ENCODE measurements at places on chromosomes 5 and 9. TPM values are rescaled to one million over a fixed set of nuclear protein-coding genes. Genes with fewer than 3 reads are reported as not detected.

Gene RASGEF1C
- total RNA-seq: not detected

Gene FBN2
- 0.58 TPM for total RNA-seq

Gene NEUROG1
- total RNA-seq: not detected

Gene TRPM6
- total RNA-seq: 1.2 TPM

Gene CTSL
- 146 TPM for total RNA-seq

Gene S1PR3
- total RNA-seq: 10.2 TPM

Gene SARDH
- total RNA-seq: 6.8 TPM

Gene POLR1E
- total RNA-seq: 16.6 TPM

Gene SPATA31E1
- total RNA-seq: not detected

Gene PCDHA3
- total RNA-seq: 1.3 TPM

Gene JAK2
- 24.4 TPM for total RNA-seq

GRCh38 chr9:123933440-123934212, 3.7 kb upstream of the DENND1A start:
- H3K27me3 ChIP-seq: peaks cover 17% of the 10 kb centered on the region
- no peaks in the 10 kb centered on the region for H3K36me3 ChIP-seq
- DNase-seq: no peak
- H3K4me1 ChIP-seq: peaks cover 11% of the 10 kb centered on the region
- no peak overlapping the region for H3K4me3 ChIP-seq

- peak overlapping the region; percentile 55 for H3K4me3 ChIP-seq
- peaks cover 19% of the 10 kb centered on the region for H3K4me1 ChIP-seq
- H3K27ac ChIP-seq: no peak overlapping the region
- DNase-seq: peak; percentile 65
Observed at GRCh38 chr5:140041492-140042392, 1.4 kb downstream of the NRG2 start.

- H3K27me3 ChIP-seq: no peaks in the 10 kb centered on the region
- H3K36me3 ChIP-seq: no peaks in the 10 kb centered on the region
- H3K27ac ChIP-seq: no peak overlapping the region
- no peak overlapping the region for H3K4me3 ChIP-seq
Observed at GRCh38 chr9:69412741-69413150, 87.7 kb downstream of the ENTREP1 start.

- H3K27ac ChIP-seq: no peak overlapping the region
- DNase-seq: no peak
- no peaks in the 10 kb centered on the region for H3K4me1 ChIP-seq
- no peaks in the 10 kb centered on the region for H3K36me3 ChIP-seq
- H3K4me3 ChIP-seq: no peak overlapping the region
- H3K27me3 ChIP-seq: no peaks in the 10 kb centered on the region
Observed at GRCh38 chr5:144335561-144335960, 164.9 kb downstream of the KCTD16 start.

- H3K27me3 ChIP-seq: no peaks in the 10 kb centered on the region
- H3K36me3 ChIP-seq: no peaks in the 10 kb centered on the region
- no peak overlapping the region for H3K27ac ChIP-seq
- DNase-seq: no peak
- no peaks in the 10 kb centered on the region for H3K4me1 ChIP-seq
Observed at GRCh38 chr9:38277601-38278200, 114.8 kb upstream of the ALDH1B1 start.

DNA sequence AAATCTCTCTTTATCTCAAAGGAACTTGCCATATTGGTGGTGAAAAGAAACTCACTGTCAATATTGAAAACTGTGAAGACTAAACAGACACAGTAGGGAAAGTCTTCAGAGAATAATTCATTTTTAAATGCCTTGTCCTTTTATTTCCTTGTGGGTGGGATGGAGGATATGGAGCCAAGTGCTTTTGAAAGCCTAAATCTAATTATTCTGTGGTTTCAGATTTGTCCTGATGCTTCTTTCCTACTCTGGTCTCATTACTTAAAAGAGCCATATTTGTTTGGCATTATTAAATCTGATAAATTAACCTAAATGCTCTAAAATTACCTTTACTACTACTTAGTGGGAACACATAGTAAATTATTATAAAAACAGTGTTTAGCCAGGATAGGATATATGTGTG, 258.3 kb upstream of the EFNA5 start:
- no peaks in the 10 kb centered on the region for H3K4me1 ChIP-seq
- H3K4me3 ChIP-seq: no peak overlapping the region
- H3K36me3 ChIP-seq: no peaks in the 10 kb centered on the region
- H3K27me3 ChIP-seq: no peaks in the 10 kb centered on the region

DNA sequence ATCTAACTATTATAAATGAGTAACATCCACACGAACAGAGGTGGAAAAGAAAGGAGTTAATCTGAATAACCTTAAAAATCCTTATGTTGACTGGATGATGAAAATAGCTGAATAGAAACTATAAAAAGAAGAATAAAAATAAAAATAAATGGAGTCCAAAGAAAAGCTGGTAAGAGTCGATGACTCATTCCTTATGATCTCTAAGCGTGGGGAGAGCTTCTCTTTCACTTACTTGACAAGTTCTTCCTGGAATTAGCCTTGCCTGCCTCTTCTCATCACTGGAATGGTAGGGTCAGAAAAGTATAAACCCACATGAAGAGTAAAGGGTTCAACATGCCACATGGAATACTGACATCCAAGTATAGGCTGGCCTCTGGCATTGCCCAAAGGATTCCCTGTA, 477.0 kb upstream of the RGMB start:
- no peak overlapping the region for H3K27ac ChIP-seq
- H3K4me1 ChIP-seq: no peaks in the 10 kb centered on the region
- H3K27me3 ChIP-seq: no peaks in the 10 kb centered on the region
- no peaks in the 10 kb centered on the region for H3K36me3 ChIP-seq

DNA sequence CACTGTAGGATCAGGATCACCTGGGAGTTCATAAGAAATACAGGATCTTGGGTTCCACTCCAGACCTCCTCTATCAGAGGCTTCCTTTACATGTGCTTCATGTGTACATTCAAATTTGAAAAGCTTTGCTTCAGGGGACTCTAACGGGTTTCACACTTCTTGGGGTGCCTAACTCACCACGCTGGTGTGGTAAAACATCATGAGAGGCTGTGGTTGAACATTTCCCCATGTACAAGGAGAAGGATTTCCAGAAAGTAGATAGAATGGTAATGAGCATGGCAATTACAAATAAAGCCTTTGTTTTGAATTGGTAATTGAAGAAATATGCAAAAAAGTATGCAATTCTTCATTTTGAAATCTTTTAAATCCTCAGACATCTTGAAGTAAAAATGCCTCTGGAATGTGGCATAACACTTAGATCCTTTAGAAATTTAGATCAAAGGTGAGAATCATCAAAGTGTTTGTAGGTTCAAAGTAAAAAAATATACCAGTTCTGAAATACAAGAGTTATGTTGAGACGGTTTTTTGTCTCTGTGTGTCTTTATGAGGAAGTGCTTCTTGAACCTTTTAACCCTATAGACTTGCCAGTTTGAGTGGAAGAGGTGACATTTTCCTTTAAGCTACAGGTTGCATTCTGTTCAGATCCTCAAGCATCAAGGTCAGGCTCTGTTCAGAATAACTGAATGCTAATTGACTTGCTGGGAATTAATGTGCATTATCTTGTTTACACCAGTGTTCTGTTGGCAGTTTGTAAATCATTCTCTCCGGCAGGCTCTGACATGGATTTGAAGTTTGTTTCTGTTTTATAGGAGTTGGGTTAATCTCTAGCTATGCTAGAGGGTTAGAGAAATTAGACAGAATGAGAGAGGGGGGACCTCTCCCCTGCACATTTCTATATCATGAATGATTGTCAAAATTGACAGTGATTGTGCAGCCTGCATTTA, 415.3 kb downstream of the MAN2A1 start:
- H3K27me3 ChIP-seq: no peaks in the 10 kb centered on the region
- H3K4me1 ChIP-seq: no peaks in the 10 kb centered on the region
- no peak for DNase-seq
- H3K36me3 ChIP-seq: no peaks in the 10 kb centered on the region
- no peak overlapping the region for H3K27ac ChIP-seq
- no peak overlapping the region for H3K4me3 ChIP-seq

DNA sequence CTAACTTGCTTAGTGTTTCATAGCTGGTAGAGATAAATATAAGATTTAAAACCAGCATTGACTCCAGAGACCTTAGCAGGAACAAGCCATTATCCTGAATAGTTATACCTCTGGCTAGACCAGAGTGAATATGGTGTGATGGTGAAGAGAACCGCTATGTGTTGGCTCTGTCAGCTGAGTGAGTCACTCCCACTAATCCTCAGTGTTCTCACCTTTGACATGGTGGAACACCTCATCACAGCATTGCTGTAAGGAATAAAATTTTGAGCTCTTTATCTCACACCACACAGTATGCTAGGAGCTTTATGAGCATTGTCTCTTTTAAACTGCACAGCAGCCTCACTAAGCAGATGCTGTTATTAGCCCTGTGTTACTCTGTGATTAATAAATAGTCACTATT, 90.7 kb upstream of the DHFR start:
- peaks cover 44% of the 10 kb centered on the region for H3K36me3 ChIP-seq
- no peaks in the 10 kb centered on the region for H3K4me1 ChIP-seq
- no peaks in the 10 kb centered on the region for H3K27me3 ChIP-seq
- DNase-seq: no peak
- no peak overlapping the region for H3K4me3 ChIP-seq

GRCh38 chr5:80125022-80125961, 90.1 kb downstream of the THBS4 start:
- no peaks in the 10 kb centered on the region for H3K4me1 ChIP-seq
- H3K4me3 ChIP-seq: no peak overlapping the region
- no peak for DNase-seq
- no peaks in the 10 kb centered on the region for H3K27me3 ChIP-seq

- H3K4me1 ChIP-seq: no peaks in the 10 kb centered on the region
- no peak overlapping the region for H3K4me3 ChIP-seq
- H3K27ac ChIP-seq: no peak overlapping the region
- no peaks in the 10 kb centered on the region for H3K36me3 ChIP-seq
- DNase-seq: no peak
Observed at GRCh38 chr9:125822160-125822559, 75.0 kb downstream of the PBX3 start.

- H3K27ac ChIP-seq: no peak overlapping the region
- H3K36me3 ChIP-seq: no peaks in the 10 kb centered on the region
- DNase-seq: no peak
- H3K4me3 ChIP-seq: no peak overlapping the region
Observed at GRCh38 chr5:33309536-33310345, 131.0 kb upstream of the TARS1 start.

- H3K27ac ChIP-seq: no peak overlapping the region
- no peaks in the 10 kb centered on the region for H3K36me3 ChIP-seq
- no peak for DNase-seq
- no peak overlapping the region for H3K4me3 ChIP-seq
- no peaks in the 10 kb centered on the region for H3K4me1 ChIP-seq
- H3K27me3 ChIP-seq: no peaks in the 10 kb centered on the region
Observed at GRCh38 chr5:118371973-118372831, 616.1 kb downstream of the DTWD2 start.

GRCh38 chr5:98772415-98773213, 849 bp upstream of the RGMB start:
- H3K27ac ChIP-seq: peak overlapping the region; percentile 92
- H3K4me3 ChIP-seq: peak overlapping the region; percentile 75
- H3K4me1 ChIP-seq: peaks cover 26% of the 10 kb centered on the region
- no peaks in the 10 kb centered on the region for H3K27me3 ChIP-seq
- H3K36me3 ChIP-seq: no peaks in the 10 kb centered on the region

Measured in upper lobe of right lung (tissue), 1 donor.